ENCODE measurements at places on chromosomes 2 and 18.
A peak's percentile ranks its signal among the peaks of the same experiment; 100 is the strongest.

- DNase-seq, result peak; percentile 52
Observed at GRCh38 chr2:232292395-232293154, 86.0 kb upstream of the ALPP start.

DNA sequence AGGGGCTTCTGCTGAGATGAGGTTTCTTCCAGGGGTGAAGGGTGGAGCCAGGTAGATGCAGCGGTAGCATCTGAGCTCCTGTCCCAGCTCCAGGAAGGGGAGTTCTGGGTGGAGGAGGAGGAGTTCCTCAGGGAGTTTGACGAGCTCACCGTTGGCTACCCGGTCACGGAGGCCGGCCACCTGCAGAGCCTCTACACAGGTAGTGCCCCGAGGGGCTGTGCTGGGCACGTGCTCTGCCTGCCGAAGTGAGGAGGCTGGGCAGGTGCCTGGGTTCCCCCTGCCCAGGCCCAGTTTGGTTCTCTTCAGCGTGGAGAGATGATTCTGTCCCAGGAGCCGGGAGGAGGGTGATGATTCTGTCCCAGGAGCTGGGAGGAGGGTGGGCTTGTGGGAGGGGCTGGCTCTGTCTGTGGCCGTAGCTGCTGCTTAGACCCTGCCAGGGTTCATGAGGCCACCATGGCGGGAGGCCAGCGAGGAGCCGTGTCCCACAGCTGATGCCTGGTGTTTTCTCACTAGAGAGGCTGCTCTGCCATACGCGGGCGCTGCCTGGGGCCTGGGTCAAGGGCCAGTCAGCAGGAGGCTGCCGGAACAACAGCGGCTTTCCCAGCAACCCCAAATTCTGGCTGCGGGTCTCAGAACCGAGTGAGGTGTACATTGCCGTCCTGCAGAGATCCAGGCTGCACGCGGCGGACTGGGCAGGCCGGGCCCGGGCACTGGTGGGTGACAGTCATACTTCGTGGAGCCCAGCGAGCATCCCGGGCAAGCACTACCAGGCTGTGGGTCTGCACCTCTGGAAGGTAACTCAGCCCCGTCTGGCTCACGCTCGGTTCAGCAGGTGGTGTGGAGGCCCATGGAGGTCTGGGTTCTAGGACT lies 8.2 kb downstream of the CAPN10 start:
- DNase-seq, result no peak

DNA sequence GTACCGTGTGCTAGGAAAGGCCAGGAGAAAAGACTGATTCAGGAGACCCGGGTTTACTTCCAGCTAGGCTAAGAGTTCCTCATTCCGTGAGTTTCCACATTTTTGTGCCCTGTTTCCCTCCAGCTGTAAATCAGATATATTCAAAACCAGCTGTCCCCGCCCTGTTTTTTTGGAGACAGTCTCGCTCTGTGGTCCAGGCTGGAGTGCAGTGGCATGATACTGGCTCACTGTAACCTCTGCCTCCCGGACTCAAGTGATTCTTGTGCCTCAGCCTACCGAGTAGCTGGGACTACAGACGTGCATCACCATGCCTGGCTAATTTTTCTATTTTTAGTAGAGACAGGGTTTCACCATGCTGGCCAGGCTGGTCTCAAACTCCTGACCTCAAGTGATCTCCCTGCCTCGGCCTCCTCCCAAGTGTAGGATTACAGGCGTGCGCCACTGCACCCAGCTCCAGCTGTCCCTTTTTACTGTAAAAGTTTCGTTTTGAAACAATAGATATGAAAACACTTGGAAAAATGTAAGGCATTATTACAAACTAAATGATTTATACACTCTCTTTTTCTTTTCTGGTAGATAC lies 112.8 kb upstream of the SEC11C start:
- no peak for DNase-seq

GRCh38 chr2:150129921-150130575 lies 357.4 kb downstream of the RND3 start:
- no peak for DNase-seq

DNA sequence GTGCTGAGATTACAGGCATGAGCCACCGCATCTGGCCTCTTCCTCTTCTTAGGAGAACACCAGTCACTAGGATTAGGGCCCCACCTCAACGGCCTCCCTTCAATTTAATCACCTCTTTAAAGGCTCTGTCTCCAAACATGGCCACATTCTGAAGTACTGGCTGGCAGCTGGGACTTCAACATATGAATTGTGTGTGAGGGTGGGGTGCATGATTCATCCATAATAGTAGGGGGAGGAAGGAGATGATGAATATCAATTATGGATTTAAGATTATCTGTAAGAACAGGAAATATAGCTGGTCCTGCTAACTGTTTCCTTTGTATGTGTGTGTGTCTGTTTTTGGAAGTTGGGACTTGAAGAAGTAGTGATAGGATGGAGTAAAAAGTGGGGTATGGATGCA lies 14.7 kb upstream of the EPG5 start:
- no peak for DNase-seq

DNA sequence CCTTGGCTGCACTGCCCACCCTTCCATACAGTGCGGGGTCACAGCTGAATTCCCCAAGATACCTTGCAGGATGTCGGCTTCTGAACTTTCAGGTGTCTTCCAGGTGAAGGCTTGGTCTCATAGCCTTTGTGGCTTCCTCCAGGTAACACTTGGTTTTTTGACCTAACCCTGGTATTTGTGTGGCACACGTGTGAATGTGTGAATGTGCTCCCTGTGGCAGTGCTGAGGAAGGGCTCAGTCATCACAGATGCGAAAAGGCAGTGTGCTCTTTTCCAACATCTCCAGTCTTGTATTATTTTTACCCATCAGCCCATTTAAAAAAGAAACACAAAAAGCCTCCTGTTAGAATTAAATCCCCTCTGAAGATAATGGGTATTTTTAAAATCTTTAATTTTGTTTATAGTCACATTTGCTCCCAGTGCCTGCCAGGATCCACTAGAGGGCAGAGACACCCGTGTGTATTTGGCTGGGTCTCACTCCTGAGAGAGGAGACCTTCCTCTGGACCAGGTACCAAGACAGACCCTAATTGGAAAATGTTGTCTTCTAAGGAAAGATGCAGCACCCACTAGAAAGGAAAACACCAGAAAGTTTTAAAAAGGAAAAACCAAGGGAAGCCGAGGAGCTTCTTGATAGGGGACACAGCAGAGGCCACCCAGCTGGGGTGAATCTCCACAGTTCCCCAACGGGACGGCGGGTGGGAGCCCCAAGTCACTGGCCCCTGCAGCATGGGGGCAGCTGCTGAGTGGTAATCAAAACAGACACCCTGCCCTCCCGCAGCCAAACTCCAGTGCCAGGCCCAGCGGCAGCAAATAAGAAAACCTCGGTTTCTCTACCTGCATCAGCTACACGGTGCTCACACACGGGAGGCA lies 27.7 kb downstream of the FAM110C start:
- no peak for DNase-seq

DNA sequence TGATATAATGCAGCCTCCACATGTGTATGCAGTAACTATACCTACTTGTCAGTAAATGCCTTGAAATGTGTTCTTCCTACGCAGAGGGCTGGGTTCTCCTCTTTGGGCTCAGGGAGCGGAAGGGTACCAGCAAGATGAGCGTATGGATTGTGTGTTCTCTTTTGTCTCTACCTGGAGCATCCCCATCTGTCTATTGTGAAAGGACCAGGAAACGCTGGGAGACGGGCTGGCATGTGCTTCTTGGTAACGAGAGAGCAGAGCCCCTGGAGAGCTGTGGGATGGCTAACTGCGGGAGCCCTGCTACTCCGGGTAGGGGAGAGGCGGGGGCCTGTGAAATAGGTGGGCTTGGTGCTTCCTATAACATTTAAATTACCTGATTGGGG lies 80.9 kb downstream of the BCL2 start:
- DNase-seq, result no peak

DNA sequence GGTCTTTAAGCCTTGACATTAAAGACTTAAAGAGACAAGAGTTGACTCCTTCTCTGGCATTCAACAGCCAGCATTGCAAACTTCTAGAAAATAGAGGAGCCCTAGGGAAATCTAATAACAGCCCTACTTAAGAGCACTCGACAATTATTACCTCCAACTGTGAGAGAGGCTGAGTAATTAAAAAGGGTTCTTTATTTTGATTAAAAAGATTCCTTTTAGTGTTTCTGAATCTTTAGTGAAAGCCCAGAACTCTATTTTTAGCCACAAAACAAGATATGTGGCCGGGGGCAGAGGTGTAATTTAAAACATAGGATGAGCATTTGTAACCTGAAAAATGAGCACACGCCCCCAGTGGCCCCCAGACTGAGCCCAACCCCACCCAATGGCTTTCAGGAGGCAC lies 222.3 kb downstream of the SMAD2 start:
- no peak for DNase-seq

DNA sequence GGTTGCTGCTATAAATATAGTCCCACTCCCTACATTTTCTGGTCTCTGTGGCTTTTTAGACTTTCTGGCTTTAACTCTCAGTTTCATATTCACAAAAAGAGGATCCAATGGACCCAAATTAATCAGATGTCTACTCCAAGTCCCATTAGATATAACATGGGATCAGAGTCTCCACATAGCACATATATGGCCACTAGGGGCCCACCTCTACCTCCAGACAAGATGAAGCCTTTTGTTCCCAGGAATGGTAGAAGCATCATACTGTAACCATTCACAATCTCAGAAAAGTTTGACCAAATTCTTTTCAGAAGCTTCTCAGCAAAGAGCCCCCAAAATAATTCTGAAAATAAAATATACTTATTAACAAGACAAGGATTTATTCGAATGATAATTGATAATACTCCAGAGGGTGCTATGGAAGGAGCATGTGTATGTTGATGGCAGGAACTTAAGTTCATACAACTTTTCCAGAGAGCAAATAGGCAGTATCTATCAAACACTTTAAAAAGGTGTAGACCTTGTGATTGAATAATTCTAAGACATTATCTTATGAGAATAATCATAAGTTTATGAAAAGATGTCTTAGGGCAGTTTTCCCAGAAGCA lies 382.3 kb upstream of the CRIM1 start:
- DNase-seq, result no peak

DNA sequence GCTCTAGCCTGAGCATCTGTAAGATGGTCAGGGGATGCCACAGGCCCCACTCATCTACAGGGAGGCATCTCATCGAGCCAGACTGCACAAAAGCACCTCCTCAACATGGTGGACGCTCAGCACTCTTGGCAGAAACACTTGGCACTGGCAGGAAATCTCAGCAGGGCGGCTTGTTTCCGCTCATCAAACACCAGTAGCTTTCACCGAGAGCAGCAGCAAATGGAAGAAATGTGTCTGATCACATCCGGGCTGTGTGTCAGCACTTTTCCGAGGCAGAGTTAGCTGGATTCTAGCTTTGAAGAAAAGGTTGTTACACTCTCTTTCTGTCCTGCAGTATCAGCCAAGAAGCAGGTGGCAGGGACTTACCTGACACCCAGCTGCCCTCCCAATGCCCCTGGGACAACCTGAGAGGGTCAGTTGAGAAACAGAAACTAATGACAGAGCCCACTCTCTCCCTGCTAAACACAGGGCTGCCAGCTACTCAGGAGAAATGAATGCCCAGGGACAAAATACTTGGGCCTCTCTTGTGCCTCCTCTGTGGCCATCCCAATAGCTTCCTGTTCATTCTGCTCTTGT lies 68.9 kb upstream of the FZD7 start:
- no peak for DNase-seq

DNA sequence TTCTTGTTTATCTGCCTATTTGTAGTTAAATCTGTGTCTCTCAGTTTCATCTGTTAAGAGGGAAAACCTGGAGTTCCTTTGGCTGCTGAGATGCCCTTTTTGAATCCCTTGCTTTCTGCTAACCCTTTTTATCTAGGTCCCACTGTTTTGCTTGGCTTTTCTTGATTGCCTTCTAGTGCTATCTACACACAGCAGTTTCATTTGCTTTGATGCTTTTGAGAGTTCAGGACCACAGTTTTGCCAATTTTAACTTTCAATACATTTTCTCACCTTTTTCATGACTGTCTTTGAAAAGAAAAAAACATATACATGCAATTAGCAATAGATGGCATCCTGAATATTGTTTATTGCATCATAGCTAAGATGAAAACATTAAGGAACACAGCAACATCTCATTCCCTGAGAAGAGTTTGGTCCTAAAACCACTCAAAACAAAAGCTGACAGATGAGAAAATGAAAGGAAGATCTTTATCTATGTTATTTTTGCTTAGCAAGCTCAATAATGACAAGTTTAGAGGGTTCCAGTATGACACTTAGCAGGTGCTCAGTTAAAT lies 241.4 kb upstream of the MEX3C start:
- DNase-seq, result no peak

DNA sequence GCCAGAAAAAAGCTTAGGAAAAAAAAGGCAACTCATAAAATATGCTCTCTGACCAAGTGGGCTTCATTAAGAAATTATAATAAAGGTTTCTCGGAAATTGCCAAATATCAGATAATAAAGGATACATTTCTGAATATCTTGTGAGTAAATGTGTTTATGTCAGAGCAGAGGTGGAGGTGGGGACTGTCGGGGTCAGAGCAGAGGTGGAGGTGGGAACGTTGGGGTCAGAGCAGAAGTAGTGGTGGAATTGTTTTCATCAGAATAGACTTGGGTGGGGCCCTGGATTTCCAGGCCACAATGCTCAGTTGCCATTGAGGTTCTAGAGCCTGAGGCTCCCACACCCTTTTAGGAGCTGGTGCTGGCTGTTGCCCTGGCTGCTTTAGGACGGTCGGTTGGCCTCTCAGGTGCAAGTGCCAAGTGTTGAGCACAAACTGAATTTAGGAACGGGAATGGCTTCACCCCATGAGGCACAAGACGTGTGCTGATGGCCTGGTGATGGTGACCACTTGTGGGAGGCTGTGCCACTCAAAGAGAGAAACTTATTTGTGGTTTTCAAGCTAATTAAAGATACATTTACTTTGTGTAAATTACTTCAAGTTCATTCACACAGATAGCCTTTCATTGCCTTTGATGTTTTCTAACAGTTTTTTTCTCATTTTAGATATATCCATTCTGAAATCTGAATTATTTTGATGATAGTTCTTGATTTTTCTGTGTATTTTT lies 131.5 kb downstream of the ATP9B start:
- DNase-seq, result peak; percentile 12

DNA sequence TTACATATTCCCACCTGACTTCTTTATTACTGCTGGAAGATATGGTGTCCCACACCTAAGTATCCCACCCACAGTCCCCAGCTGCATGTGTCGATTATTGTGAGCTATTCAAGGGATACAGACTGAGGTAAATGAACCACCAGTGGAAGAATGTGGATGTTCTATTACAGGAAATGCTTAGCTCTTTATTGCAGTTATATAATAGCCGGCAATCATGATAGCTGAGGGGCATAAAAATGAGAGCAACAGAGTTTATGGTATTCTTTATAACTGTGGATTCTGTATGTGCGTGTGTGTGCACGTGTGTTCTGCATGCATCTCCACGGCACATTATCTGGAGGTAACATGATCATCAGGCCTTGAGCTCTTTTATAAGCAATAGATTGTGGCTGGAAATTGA lies 198.9 kb downstream of the NEDD4L start:
- DNase-seq, result no peak

GRCh38 chr2:109718139-109718538 lies 76.0 kb upstream of the RGPD5 start:
- DNase-seq, result no peak

DNA sequence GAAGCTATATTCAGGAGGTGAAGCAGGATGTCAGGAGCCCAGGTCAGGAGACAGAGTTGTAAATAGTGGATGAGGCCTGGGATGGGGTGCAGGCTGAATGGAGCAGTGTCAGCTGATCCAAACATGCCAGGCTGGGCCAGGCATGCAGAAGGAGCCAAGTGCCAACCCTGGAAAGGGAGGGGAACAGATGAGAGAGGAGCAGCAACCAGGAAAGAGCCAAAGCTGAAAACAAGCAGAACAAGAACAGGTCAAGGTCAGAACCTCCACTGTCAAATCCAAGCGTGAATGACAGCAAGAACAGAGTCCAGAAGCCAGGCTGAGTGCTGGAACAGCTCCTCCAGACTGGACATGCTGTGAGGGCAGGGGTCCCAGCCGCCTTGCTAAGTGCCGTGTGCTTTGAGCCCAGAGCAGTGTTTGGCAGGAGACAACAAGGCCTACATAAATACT lies 49.2 kb upstream of the PPP1CB start:
- DNase-seq, result no peak
